Astrocyte (in vitro differentiated cells and primary cell): ENCODE measurements at places on chromosomes 2 and 18.

DNA sequence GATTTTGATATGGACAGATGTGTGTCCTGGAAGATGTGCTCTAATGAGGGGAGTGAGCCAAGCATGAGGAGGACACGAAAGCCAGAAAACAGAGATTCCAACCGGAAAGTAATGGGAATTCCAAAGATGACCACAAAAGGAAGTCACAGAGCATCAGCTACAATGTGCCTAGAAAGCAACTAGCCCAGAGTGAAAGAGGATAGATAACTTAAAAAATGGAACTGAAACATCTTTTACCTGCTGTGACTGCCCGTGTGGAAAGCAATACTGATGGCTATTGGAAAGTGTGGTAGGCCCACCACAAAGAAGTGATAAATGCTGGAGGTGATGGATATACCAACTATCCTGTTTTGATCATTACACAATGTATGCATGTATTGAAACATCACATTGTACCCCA, 21.6 kb downstream of the DNMT3A start:
- no peak for DNase-seq

DNA sequence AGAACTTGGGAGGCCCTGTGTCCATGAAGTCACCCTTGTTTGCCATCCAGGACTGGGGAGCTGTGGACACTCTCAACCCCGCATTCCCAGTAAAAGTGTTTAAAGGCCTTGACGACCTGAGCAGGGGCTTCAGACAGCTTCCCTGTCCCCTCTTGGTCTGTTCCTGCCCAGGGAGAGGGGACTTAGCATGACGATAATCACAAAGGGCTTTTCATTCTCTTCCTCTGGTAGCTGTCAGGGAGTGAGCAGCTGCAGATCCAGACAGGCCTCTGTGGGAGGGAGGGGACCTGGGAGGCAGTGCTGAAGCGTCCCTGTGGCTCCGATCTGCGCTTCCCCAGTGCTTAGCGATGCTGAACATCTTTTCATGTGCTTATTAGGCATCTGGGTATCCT, 77.8 kb upstream of the HS6ST1 start:
- DNase-seq: peak; percentile 4

- peak; percentile 1 for DNase-seq
These were observed 22.1 kb downstream of the SRD5A2 start for GRCh38 chr2:31558401-31559295.

DNA sequence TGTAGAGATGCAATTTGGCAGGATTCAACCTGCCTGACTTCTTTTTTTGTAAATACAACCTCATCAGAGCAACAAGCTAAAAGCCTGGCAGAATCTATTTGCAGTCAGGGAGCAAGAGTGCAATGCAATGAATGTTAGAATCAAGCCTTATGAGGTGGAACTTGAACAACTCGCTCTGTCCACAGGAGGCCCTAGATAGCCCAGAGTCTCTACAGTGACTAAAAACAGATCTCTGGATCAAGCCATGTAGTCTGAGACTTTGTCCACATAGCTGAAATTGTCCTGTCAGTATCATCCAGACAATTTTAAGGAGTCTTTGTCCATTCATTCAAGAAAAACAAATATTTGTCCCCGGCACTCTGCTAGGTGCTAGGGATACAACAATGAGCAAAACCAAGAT, 32.0 kb upstream of the CDK5R2 start:
- DNase-seq: no peak

DNA sequence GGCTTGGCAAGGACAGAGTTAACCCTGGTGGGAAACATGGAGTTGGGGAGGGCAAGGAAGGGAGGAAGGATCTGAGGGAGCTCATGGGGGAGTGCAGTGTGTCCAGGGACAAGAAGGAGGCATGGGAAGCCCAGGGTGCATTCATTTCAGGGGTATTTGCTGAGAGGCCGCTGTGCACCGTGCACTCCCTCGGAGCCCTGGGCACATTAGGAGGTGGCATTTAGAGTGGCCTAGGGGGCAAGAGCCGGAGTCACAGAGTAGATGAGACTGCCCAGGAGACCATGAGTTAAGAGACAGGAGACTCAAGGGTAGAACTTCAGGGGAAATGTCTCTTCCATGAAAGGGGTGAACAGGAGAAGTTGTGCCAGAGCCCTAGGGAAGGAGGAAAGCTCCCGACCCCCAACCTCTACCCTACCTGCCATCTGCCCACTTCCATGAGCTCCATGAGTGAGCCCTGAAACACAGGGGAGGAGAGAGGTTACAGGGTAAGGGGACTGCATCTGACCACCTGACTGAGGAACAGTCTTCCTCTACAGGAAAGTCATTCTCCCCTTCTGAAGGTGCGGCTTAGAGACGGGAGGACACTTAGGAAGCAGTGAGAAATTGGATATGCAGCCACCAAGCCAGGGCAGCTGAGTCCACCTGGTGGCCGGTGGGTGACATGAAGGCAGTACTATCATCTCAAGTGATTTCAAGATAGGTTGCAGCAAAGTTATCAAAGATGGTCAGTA, 58.5 kb upstream of the COPS8 start:
- DNase-seq: peak; percentile 56
